ENCODE measurements at places on chromosomes 7 and 10. TPM values are rescaled to one million over a fixed set of nuclear protein-coding genes. Genes with fewer than 3 reads are reported as not detected.

- no peak for DNase-seq
Measured at GRCh38 chr10:117483056-117483590, 59.4 kb upstream of the EMX2 start.

DNA sequence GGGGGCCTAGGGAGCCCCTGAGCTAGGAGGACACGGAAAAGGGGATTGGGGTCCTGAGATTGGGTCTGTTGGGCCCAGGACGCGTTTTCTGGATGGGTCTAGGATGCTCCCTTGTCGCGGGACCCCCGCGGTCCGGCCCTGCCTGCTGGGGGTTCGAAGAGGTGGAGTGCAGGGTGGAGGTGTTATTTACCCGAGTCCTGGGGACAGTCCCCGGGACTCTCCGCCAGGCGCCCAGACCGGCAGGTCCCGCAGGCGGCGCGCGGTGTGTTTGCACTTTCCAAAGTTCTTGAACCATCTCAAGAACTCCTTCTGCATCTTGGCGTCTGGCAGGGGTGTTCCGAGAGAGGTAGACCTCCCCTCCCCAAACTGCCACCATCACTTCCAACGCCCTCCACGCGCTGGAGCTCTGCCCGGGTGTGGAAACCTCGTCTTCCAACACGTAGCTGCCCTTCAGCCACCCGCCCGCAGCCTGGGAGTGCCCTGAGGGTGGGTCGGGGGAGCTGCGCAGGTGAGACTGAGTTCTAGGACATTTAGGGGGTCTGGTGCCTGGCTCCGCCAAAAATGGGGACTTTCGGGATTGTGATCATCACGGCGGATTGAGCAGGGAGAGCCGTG, 569 bp downstream of the CAV1 start:
- peak; percentile 46 for DNase-seq

DNA sequence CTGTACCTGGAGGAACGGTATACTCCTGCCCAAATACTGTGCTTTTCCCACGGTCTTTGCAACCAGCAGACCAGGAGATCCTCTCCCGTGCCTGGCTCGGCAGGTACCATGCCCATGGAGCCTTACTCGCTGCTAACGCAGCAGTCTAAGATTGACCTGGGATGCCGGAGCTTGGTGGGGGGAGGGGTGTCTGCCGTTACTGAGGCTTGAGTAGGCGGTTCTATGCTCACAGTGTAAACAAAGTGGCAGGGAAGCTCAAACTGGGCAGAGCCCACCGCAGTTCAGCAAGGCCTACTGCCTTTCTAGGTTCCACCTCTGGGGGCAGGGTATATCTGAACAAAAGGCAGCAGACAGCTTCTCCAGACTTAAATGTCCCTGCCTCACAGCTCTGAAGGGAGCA, 22.7 kb downstream of the VPS41 start:
- DNase-seq: no peak

LRRC17 gene
- 3.1 TPM for total RNA-seq

DNA sequence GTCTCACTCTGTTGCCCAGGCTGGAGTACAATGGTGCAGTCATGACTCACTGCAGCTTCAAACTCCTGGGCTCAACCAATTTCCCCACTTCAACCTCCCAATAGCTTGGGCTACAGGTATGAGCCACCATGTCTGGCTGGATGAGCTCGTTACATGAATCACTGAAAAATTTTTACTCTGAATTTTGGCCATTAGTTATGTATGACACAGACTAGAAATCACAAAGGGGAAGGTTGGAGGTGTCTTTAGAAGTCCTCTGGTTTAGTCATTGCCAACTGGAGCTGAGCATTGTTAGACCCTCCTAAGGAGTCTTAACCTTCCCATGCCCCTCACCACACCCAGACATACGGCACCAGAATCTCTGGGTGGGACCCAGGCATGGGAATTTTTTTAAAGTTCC, 34.7 kb downstream of the SVIL start:
- DNase-seq: no peak

DNA sequence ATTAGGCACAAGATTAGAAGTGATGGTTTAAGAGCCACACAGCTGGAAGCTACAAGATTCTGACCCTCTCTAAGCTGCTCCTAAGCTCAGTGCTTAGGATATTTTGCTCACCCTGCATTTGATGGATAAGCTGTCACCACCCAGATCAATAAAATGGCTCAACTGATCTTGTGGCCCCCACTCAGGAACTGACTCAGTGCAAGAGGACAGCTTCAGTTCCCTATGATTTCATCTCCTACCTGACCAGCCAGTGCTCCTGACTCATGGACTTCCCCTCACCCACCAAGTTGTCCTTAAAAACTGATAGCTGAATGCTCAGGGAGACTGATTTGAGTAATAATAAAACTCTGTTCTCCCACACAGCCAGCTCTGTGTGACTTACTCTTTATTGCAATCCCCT, 833.8 kb downstream of the GRID1 start:
- DNase-seq: no peak

Data from umbilical cord (tissue), 2 donors.